Effector CD4-positive, alpha-beta T cell (primary cell): ENCODE measurements at places on chromosomes 2 and 18.

GRCh38 chr2:217759991-217760390, 242.8 kb downstream of the TNS1 start:
- DNase-seq: no peak

GRCh38 chr2:16745466-16745865, 79.8 kb upstream of the CYRIA start:
- DNase-seq: no peak

DNA sequence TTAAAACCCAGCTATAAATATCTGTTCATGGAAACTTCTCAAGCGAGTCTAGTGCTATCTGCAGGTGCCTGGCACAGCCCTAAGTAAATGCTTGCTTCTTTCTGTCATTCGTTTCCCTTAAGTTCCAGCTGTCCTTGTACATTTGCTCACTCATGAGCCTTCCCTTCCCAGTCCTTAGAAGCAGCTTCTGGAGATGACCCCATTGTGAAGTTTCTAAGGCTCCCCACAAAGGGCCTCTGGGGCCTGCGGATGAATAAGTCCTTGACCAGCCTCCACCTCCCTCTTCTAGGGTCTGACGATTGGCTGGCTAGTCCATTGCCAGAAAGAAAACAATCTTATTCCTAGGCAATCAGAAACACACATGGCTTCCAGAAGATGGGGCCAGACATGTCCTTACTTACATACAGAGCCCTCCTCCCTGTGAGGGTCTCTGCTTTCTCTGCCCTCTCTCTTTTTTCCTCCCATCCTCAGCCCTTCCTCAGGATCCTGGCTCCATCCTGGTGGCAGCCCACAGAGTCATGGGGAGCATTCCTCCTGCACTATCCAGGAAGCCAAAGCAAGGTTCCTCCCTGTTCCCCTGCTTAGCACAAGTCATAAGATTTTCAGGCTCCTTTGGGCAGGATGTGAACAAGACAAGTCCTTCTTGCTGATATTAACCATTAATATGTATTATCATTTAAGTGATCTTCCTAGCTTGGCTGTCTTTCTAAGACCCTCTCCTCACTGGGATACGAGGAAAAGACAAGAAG, 87.3 kb downstream of the TNFRSF11A start:
- DNase-seq: no peak

DNA sequence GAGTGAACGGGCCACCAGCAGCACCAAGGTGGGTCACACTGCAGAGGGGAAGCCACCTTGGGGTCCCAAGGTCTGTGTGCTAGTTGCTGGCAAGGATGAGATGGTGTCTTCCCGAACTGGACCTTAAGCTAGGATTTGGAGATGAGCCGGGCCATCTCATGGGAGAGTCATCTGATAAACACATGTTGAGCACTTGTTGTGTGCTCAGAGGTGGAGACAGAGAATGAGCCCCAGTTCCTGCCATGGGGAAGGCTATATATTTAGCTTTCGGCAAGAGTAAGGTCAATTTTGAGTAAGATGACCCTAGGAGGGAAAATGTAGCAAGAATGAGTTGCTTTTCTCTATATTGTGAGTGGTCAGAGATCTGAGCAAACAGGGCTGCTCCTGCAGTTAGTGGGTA, 41.4 kb upstream of the RPL31 start:
- no peak for DNase-seq

DNA sequence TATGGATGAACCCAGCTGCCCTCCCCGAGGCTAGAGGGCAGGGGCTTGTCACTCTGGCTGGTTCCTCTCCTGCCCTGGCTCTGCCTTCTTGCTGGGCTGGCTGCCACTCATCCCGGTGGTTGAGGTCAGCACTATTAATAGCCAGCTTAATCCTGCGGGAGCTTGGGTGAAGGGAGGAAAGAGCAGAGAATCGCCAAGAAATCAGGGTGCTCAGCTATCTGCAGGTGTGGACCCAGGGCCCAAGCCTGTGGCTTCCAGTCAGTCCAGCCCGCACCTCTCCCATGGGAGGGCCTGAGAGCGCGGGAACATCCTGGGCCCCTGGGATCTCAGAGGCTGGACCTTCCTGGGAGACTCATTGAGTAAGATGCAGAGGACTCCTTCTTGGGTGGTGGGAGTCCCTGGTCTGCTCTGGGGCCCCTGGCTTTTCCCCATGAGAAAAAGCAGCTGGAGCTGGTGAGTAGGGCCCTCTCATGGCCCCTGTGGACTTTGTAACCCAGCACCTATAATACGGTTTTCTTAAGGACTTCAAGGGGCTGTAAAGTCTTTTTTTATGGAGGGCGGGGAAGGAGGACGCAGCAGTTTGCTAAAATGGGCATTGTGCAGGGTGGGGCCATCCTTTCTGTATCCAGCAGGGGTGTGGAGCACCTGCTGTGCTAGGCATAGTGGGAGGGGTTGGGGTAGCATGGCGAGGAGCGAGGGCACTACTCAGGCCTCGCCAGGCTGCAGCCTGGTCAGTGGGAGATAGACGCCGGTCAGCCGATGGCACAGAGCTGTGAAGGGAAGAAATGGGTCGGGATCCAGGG, 27.4 kb upstream of the CNNM3 start:
- no peak for DNase-seq

- DNase-seq: no peak
Measured at GRCh38 chr2:175734686-175735085, 267.4 kb downstream of the LNPK start.

- no peak for DNase-seq
Measured at GRCh38 chr2:150471813-150472510, 15.5 kb downstream of the RND3 start.

DNA sequence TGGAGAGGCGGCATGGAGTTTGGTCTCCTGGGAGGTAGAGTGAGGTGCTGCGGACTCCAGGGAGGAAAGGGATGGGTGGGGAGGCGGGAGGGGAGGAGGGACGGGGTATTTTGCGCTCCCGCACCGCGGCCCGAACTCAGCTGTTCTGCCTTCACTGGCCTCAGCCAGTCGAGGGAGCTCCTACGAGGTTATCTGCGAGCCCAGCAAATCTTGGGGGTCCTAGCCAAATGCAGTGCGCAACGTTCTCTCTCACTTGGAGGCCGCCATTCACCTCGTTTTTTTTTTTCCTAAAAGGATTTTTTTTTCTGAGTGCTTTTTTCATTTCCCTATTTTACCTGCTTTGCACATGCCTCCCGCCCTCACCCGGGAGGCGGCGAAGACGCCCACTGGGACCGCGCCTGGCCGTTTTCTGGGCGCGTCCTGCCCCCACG, 877 bp upstream of the BCL2L11 start:
- DNase-seq: no peak

- DNase-seq: no peak
Measured at GRCh38 chr2:88139203-88139702, 11.4 kb upstream of the FABP1 start.

- no peak for DNase-seq
Measured at GRCh38 chr18:62281684-62282083, 43.4 kb upstream of the TNFRSF11A start.

DNA sequence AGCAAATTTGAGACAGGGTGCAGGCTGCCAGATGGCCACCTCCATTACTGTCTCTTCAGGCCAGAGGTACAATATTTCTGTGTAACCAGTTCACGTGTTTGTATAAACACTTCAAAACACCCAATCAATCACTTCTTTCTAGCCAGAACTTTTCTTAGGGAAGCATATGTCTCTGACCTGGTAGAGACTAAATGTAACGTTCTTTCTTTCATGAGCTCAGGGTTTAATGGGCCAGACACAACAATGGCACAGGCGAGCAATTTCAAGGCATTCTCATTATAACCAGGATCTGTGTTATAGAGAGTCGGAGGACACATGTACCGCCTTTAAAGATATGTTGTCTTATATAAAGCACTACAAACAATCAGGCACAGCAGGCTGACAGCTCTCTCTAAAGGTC, 1846.4 kb upstream of the PIK3C3 start:
- no peak for DNase-seq

GRCh38 chr2:104845552-104845931, 8.4 kb upstream of the POU3F3 start:
- no peak for DNase-seq

GRCh38 chr2:46885376-46885775, 30.2 kb downstream of the MCFD2 start:
- no peak for DNase-seq

DNA sequence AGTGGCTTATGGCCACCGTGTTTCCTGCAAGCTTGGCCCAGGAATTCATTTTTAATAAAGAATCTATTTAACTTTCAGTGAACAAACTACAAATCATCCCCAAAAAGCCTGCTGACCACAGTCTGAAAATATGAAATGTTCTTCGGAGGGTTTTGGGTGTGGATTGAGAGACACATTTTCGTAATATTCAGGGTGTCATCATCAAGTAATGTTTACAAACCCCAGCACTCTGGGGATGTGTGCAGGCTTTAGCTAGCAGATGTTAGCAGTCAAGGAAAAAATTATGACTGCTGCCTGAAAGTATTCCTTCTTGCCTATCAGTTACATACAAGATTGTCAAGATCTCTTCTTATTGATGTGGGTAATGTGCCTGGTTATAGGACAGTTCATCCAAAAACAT, 143.9 kb upstream of the FN1 start:
- DNase-seq: no peak

DNA sequence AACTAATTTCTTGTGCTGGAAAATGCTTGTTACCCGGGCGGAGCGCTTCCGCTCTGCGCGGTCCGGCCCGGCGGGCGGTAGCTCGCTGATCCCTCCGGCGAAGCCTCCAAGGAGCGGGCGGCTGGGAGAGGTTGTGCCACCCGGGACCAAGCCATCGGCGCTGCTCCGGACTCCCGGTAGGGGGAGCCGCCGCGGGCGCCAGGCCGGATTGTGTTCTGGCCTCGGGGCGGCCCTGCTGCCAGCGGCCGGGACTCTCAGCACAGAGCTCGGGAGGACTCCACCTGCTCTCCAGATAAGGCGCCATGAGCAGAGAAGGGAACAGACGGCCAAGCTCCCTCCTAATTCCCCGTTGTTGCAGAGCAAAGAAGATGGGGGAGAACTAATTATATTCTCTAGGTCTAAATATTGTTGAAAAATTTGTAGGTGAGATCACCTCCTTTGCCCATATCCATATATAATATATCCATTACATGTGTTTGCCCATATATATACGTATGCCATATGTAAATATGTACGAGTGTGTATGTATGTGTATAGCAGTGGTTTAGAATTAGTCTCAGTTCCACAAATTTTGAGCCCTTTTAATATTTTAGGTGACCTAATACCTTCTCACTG, 13.8 kb upstream of the SATB2 start:
- no peak for DNase-seq

DNA sequence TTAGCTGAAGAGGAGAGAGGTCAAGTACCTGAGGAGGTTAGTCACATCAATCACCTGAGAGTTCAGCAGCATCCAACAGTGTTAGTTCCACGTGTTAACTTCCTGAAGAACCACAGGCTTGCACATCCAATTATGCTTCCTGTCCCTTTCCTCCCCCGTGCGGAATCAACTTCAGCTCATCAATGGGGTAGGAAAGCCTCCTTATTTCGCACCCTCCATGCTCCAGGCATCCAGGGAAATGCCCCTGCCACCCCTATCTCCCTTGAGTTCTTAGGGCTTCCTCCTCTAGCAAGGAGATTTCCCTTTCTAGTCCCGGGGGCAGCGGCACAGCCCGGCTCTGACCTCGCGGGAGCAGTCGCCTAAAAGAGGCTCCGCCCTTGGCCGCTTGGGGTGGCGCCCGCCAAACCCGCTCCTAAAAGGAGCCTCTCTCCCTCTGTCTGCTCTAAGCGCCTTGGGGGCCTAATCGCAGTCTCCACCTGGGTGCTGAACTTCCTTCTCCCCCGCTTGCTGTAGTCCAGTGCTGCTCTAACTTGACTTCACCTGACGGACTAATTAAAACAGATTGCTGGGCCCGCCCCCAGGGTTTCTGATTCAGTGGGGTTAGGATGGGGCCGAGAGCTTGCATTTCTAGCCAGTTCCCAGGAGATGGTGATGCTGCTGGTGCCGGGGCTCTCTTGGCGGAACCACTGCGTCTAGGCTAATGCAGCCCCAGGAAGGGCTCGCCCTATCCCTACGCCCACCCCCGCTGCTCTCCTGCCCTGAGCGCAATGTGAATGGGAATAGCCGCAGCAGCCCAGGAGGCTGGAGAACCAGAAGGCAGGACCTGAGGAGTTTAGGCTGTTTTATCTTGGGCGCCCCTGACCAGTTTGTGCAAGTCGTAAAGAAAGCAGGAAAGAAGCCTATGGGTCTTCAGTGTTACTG, 3.4 kb upstream of the TET3 start:
- DNase-seq: no peak

DNA sequence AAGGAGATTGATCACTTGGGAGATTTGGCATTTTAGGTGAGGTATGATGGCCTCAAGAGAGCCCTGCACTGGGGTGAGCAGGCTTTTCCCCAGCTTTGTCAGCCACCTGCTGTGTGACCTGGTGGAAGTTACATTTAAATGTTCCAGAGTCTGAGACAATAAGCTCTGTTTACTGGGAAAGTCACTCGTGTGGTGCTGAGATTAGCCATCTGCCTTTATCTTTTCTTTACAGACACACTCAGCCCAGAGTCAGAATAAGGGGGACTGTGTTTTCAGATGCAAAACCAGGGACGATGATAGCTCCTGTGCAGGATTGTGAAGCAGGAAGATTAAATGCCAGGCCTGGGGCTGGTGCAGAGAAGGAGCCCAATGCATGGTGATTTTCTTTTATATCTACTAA, 47.9 kb downstream of the SH3RF3 start:
- no peak for DNase-seq

DNA sequence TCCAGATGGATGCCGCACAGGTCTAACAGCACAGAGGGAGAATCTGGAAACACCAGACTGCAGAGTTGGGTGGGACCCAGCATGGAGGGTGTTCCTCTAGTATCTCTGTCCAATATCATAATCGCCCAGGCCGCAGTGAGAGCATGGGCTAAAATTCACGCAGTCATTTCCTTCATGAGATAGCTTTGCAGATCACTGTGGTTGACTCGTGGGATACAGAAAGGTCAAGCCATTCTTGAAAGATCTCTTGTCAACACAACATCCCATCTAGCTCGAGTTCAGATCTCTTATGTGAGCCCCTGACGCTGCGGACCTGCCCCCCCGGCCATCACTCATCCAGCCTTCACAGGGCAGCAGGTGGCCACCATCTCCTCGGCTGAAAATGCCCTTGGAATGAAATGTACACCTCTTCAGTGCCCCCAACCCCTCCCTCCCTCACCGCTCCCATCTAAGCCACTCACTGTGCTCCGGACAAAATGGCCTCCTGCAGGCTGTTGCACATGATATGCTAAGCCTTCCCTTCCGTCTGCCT, 45.9 kb downstream of the FOSL2 start:
- no peak for DNase-seq

GRCh38 chr2:233380995-233381637, 26.8 kb downstream of the DGKD start:
- no peak for DNase-seq

DNA sequence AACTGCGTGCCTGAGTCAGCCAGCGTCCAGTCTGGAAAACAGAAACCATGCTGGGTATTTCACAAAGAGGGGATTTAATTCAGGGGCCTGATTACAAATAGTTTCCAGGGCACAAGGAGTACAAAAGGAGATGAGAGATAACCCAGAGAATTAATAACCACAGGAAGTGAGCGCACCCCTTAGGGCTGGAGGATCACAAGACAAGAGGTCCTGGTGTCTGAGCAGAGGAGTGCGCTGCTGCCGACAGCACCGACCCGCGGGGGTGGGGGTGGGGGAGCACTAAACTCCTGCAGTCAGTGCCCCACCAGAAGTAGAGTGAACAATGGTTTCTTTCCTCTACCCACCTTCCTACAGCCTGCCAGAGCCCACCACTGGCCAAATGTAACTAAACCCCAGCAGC, 20.8 kb upstream of the MAL start:
- DNase-seq: no peak

GRCh38 chr18:59021500-59021899, 118.2 kb upstream of the SEC11C start:
- DNase-seq: no peak

- DNase-seq: no peak
Measured at GRCh38 chr2:71742953-71743601, 289.7 kb downstream of the DYSF start.

- DNase-seq: no peak
Measured at GRCh38 chr2:74749432-74749831, 84.5 kb upstream of the HK2 start.
